T47D (cell line): ENCODE measurements at places on chromosomes 1 and 21.
A peak's percentile ranks its signal among the peaks of the same experiment; 100 is the strongest.

DNA sequence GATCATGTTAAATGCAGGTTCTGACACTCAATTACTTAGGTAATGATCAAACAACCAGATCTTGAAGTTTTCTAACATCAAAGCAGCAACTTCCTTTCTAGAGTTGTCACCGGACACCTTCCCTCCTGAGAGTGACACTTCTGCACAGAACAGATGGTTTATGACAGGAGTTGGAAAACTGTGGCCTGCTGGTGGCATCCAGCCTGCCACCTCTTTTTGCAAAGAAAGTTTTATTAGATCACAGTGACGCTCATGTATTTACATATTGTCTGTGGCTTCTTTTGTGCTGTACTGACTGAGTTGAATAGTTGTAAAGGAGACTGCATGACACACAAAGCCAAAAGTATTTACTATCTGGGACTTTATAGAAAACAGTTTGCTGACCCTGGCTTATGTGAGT, 28.3 kb downstream of the DDR2 start:
- no peak for DNase-seq

- no peak for DNase-seq
Observed at GRCh38 chr1:71170925-71171324, 90.1 kb upstream of the ZRANB2 start.

GRCh38 chr1:231606712-231607111, 19.9 kb upstream of the DISC1 start:
- DNase-seq: peak; percentile 68

DNA sequence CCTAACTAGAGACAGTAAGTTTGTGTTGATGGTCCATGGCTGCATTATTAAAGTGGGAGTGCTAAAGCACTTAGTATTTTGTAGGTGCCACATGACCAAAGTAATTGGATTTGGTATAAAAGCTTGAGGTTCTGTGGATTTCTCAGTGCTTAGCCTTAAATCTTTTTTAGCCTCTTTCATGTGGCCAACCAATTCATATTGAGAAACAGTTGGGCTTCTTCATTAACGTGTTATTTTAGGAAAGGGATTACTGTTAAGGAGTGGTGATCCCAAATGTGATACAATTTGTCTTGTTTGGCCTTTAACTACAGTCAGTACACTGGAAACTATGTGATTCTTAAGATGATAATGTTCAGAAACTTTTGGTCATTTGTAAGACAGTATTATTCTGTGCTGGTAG, 25.5 kb downstream of the MAN1A2 start:
- DNase-seq: no peak

- no peak for DNase-seq
Observed at GRCh38 chr1:77412069-77412819, 130.4 kb downstream of the AK5 start.

GRCh38 chr1:211828584-211829342, 1.8 kb downstream of the LPGAT1 start:
- no peak for DNase-seq
